ENCODE measurements at places on chromosomes 1 and 21. TPM values are rescaled to one million over a fixed set of nuclear protein-coding genes. Genes with fewer than 3 reads are reported as not detected.

DNA sequence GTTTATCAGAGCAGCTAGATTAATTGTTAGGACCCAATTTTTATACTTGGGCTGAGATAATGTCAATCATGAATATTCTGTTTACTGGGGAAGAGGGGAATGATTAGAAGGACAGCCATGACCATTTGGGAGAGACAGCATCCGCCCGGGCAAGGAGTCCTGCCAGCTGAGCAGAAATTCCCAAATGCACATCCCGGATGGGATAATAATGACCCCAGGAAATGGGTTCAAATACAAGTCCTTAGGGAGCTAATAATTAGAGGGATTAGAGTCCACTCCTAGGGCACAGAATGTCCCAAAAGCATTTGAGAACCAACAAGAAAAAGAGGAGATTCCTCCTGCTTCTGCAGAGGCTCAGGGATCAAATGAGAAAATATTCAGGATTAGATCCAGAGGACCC, 115.9 kb downstream of the LRRC53 start:
- no peak for DNase-seq
- no peaks in the 10 kb centered on the region for H3K27me3 ChIP-seq
- H3K27ac ChIP-seq: no peak overlapping the region
- no peaks in the 10 kb centered on the region for H3K36me3 ChIP-seq
- H3K4me1 ChIP-seq: no peaks in the 10 kb centered on the region

The FAM3B gene
- not detected for total RNA-seq

The FAM72D gene
- 22.0 TPM for total RNA-seq

DNA sequence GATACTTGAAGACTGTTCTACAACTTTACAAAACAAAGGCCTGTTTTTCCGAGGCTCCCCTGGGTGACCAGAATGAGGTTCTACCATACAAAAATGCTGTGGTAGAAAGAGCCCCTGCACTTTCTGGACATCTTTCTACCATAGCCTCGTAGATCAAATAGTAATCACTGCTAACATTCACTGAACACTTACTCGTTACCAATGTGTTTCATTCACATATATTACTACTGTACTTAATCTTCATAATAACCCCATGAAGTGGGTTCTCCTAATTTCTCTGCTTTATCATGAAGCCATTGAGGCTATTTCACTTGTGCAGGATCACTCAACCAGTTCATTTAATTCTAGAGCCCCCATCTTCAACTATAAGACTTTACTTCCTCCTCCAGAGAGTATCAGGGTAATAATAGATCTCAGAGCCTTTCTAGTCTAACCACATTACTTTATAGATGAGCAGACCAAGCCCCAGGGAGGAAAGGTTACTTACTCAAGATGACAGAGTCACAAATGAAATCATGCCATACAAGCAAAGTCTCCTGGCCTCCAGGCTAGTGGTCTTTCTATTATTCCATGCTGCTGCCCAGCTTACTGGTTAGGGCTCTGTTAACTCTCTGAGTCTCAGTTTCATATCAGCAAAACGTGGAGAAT, 46.7 kb upstream of the OSBPL9 start:
- H3K27ac ChIP-seq: peak overlapping the region; percentile 89
- peaks cover 38% of the 10 kb centered on the region for H3K4me1 ChIP-seq
- H3K27me3 ChIP-seq: no peaks in the 10 kb centered on the region
- H3K4me3 ChIP-seq: peak overlapping the region; percentile 71
- no peaks in the 10 kb centered on the region for H3K36me3 ChIP-seq

DNA sequence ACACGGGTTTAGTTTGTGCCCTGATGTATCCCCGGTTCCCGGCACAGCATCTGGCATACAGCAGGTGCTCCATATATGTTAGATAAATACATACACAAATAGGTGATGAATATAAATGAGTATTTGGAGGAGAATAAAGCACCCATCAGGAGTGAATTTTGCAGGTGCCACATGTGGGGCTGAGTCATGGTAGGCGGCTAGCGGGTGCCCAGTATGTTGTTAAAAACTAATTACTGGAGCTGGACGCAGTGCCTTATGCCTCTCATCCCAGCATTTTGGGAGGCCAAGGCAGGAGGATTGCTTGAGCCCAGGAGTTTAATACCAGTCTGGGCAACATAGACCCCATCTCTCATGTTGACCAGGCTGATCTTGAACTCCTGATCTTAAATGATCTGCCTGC, 16.7 kb upstream of the WASF2 start:
- H3K27ac ChIP-seq: no peak overlapping the region
- no peaks in the 10 kb centered on the region for H3K36me3 ChIP-seq
- no peak overlapping the region for H3K4me3 ChIP-seq
- H3K27me3 ChIP-seq: no peaks in the 10 kb centered on the region

DNA sequence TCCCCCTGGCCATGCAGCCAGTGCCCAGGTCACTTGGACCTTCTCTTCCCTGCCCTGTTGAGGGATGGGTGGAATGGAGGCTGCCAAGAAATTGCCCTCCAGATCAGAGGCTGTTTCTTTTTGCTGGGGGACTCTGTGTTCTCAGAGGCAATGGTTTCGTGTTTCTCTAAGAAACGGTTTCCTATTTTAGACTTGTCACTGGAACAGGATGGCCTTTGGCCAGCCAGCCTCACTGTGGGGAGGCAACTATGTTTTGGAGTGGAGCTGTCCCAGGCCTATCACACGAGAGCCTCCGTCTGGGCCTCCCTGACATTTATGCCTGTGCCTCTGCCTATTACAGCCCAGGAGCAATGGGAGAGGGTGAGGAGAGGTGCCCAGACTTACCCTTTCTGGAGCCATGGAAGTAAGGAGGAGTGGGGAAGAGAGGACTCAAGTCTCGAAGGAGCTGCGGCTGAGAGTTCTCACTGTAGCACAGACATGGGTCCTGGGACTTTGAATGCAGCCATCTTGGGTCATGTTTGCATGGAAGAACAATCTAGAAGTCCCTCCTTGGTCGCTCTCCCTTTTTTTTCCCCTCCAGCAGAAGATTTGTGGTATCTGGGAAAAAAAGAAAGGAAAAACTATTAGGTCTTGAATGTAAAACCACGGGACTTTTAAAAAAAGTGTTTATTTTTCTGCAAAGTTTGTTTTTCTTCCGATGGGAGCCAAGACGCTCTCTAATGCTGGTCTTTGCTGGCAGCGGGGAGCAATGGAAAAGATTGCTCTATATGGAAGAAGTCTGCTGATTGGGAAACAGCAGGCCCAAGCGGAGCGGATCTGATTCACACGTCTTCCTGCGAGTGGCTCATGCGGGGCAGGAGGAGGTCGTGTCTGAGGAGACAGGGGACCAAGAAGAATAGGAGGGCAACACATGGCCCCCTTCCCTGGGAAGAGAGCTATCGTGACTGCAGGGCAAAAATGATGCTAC, 219.2 kb downstream of the FOXD2 start:
- no peak for DNase-seq
- peaks cover 6% of the 10 kb centered on the region for H3K27me3 ChIP-seq
- H3K27ac ChIP-seq: no peak overlapping the region
- H3K4me3 ChIP-seq: no peak overlapping the region

The KIRREL1 gene
- not detected for total RNA-seq

Data from activated T-cell treated with anti-CD3 and anti-CD28 coated beads, Interleukin-2, amount 50 U/mL, for 72 hours (primary cell).